ENCODE measurements at places on chromosomes 2 and 18. TPM values are rescaled to one million over a fixed set of nuclear protein-coding genes. Genes with fewer than 3 reads are reported as not detected.

INHA gene
- not detected for total RNA-seq

IL36A gene
- 0.58 TPM for total RNA-seq

HOXD13 gene
- total RNA-seq, result not detected

SYT4 gene
- total RNA-seq, result not detected

IL1RL2 gene
- not detected for total RNA-seq
